HT-29 (cell line): ENCODE measurements at places on chromosomes 5 and 9.

DNA sequence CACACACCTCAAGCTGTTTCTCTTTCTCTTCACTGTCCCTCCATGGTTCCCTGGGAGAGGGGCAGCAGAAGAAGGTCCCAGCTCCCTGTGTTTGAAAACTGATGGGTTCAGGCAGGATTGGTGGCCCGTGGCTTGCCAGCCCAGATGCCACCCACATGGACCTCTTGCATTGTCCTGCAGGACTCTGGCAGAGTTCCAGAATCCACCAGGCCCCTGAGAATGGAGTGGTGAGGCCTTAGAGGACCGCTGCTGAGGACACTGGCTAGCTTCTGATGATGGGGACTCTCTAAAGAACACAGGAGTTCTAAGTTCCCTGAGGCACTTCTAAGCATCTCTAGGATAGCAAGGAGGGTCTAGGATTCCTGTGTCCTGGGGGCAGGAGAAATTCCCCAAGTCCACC lies 24.8 kb downstream of the CTSL start:
- DNase-seq: no peak

DNA sequence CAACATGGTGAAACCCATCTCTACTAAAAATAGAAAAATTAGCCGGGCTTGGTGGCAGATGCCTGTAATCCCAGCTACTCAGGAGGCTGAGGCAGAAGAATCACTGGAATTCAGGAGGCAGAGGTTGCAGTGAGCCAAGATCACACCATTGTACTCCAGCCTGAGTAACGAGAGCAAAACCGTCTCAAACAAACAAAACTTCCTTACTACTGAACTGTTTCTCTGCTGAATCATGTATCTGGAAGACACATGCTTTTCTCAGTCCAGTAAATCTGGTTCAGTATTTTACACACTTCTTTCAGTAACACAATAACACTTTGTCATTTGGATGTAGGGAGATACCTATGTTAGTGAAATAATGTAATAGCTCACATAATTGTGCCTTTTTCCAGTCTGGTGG lies 7.9 kb downstream of the TRMT10B start:
- no peak for DNase-seq

DNA sequence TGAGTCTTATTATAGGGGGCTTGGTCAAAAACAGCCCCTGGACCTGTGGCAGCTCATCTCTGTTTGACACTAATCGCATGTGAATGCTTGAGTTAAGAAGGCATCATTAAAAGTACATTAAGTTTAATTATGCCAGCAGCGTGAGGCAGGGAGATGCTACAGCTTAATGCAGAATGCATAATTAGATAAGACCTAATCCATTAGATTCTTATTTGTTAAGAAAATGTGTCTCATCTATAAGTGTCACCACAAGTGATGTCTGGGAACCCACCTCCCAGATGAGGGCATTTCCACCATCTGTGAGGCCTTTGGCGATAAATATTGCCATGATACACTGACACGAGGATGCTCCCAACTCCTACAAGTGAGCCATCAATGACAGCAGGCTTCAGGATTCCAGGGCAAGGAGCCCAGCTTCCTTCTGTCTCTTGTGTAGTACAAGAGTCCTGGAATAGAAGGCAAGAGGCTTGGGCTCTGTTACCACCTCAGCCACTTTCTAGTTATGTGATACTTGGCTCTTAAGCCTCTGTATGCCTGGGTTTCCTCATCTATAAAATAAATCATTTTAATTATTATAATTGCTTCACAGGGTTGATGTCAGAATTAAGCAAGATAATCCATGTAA lies 202.7 kb downstream of the FAM114A2 start:
- DNase-seq: no peak

DNA sequence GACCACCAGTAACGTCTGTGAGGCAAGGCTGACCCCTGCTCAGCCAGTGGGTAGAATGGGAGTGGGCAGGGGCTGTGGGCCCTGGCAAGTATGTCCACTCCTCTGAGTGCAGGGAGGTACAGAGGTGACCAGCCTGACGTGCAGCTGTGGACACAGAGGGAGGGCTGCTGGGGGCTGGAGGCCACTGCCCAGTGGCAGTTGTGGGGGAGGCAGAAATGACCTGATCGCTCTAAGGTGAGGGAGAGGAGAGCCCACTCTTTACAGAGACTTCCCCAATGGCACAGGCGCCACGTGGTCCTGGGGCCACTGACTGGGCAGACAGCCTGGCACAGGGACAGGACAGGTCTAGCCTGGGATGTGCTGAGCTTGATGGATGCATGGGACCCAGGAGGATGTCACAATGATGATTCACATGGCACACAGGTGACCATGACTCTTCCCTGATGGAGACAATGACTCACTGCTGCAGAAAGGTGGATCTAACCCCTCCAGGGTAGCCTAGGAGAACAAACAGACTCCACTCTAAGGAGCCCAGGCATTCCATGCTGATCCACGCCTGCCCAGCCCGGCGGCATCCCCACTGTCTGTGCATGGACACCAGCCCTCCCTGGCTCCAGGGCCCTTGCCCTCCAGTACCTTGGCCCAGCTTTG lies 7.7 kb downstream of the LPCAT1 start:
- DNase-seq: peak; percentile 85

- no peak for DNase-seq
Observed at GRCh38 chr5:78750281-78750680, 101.7 kb upstream of the LHFPL2 start.

- DNase-seq: peak; percentile 4
Observed at GRCh38 chr5:98880151-98880550, 48.7 kb downstream of the CHD1 start.

- DNase-seq: no peak
Observed at GRCh38 chr9:107620236-107620635, 130.7 kb upstream of the KLF4 start.

GRCh38 chr9:135606885-135607259 lies 32.5 kb downstream of the GLT6D1 start:
- no peak for DNase-seq

DNA sequence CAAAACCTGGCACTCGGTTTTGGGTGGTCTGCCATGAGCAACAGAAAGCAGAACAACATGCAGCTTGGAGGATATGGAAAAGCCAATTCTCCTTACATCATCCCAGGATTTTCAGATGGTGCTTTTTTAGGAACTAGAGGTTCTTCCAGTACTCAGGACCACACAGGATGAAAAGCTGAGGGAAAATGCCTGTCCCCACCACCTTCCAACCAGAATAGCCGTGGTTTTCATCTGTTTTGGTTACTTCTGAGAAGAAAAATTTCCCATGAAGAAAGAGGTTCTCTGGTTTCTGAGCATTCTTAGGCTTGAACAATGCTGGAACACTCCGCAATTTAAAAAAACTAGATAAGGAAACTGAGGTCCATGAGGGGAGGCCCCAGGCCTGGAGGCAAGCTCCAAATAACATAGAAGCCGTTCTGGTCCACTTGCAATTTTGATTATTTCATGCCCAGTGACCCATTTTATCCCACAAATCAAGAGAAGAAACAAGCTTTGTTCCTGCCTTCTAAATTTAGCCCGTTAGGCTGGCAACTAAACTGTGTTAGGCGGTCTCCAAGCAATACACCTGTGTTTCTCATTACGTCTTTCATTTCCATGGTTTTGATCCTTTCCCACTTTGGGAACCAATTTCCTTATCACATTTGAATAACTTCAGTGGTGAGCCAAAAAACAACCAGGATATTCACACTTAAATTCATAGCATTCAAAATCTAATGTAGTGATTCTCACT lies 79.2 kb upstream of the SPIN1 start:
- DNase-seq: no peak

GRCh38 chr9:72622186-72622585 lies 100.8 kb downstream of the TMC1 start:
- no peak for DNase-seq

DNA sequence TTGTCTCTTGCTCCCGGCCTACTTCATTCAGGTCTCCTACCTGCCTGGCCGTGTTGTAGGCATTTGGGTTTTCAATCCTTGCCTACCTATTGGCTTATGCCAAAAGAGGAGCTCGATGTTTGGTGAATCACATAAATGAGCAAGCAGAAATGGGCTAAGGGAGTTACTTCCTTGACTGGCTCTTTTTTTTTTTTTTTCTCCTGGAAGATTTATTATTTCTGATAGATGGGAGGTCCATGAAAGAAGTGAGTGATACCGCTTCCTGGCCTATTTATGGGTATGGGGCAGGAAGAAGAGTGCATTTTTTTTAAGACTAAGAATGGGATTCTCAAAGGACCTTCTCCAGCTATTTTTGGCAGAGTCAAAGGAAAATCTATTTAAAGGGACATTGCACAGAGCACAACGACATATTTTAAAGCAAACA lies 294.1 kb downstream of the ARHGAP26 start:
- DNase-seq: no peak

GRCh38 chr5:140145818-140146522 lies 20.2 kb downstream of the IGIP start:
- DNase-seq: peak; percentile 71

GRCh38 chr9:5278486-5278885 lies 26.0 kb downstream of the RLN2 start:
- DNase-seq: no peak

DNA sequence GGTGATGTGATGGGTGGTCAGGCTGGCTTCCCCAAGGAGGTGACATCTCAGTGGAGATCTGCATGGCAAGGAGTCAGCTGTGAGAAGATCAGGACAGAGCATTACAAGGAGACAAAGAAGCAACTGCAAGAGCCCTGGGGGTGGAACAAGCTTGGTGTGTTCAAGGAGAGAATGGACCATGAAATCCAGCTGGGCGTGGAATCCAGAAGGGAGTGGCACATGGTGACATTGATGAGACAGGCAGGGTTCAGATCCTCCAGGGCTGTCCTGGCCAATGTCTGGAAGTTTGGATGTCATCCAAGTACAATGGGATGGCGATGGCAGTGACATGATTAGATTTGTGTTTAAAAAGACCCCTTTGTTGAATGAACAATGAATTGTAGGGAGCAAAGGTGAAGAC lies 175.6 kb downstream of the MACROH2A1 start:
- no peak for DNase-seq

DNA sequence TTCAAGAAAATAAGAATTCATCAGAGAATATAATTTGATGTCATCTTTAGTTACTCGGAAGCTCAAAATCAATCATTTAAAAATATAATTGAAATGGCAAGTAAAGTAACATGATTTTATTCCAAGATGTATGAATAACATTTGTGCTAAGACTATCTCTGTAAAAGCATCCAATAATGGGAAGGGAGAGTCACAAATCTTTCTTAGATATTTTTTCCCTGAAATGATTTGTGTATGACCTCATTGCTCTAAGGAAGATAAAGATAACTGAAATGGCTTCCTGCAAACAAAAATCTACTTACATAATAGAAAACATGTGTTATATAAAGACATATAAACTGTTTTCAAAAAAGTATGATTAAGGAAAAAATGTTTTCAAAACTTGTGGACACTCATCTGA lies 97.4 kb upstream of the FGF10 start:
- no peak for DNase-seq

GRCh38 chr5:57349214-57349613 lies 133.4 kb downstream of the ACTBL2 start:
- peak; percentile 51 for DNase-seq

DNA sequence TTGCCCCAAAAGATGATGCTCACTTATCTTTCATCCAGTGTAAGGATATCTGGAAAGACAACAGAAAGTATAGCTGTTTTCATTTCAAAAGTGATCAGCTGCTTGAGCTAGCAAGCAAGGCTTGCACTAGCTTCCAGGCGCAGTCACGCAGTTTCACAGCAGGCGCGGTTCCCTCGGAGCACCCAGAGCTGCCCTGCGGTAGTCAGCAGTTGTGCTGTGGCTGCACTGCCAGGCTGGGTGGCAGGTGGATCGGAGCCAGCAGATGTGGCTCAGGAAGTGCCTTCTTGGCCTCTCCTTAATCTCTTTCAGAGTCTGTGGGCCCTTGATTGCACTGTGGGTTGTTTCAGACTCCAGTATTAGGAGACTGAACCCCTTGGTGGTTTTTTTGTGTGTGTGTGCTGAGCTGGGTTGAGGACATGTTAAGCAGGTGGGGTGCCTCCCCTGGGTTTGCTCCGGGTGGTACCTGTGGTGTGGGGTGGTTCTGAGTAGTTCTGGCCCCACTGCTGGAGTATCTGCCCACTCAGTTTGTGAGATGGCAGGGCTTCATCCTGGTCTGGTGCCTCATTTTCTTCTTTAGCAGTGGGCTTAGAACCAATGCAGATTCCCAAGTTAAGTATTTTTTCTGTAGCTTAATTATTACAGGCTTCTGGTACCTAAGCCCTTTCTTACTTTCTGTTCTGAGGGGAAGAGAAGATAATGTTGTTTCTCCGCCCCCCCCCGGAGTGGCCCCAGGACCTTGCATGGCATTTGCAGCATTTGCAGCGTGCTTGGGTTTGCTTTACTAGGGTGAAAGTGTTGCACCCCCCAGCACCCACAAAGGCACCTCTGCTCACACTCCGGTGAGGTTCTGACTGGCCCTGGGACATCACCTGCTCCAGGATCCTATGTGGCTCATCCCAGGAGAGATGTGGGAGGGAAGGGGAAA lies 16.4 kb downstream of the TENT4A start:
- DNase-seq: no peak
